Lung microvascular endothelial cell (primary cell): ENCODE measurements at places on chromosomes 1 and 21. TPM values are rescaled to one million over a fixed set of nuclear protein-coding genes. Genes with fewer than 3 reads are reported as not detected.

The UBASH3A gene
- total RNA-seq: not detected in 2 replicates

The RBM11 gene
- under 0.01 TPM in 1 of 2 replicates, not detected in the other for total RNA-seq

The FAM177B gene
- total RNA-seq: not detected in 2 replicates

The CELA3A gene
- total RNA-seq: not detected in 2 replicates

The PADI2 gene
- under 0.01 and 0.22 TPM in 2 replicates for total RNA-seq

The CYP4A11 gene
- total RNA-seq: not detected in 2 replicates

The OLFM3 gene
- not detected in 2 replicates for total RNA-seq

The FALEC gene
- not detected in 2 replicates for total RNA-seq

The DNASE2B gene
- not detected in 2 replicates for total RNA-seq

The CYP4Z1 gene
- total RNA-seq: 0.20 TPM in 1 of 2 replicates, not detected in the other

The MEX3A gene
- 3.4 and 4.8 TPM in 2 replicates for total RNA-seq

The PADI1 gene
- total RNA-seq: under 0.01 TPM in 1 of 2 replicates, not detected in the other

The FBXO2 gene
- 2.2 and 3.5 TPM in 2 replicates for total RNA-seq

The MORC3 gene
- 22.4 and 42.7 TPM in 2 replicates for total RNA-seq

The OR10Z1 gene
- not detected in 2 replicates for total RNA-seq

The KRTAP10-12 gene
- not detected in 2 replicates for total RNA-seq

The SLC9C2 gene
- total RNA-seq: not detected in 2 replicates

The LRRN2 gene
- total RNA-seq: 0.60 TPM in 1 of 2 replicates, not detected in the other

The FCRL1 gene
- total RNA-seq: not detected in 2 replicates
